ENCODE measurements at places on chromosomes 2 and 18. TPM values are rescaled to one million over a fixed set of nuclear protein-coding genes. Genes with fewer than 3 reads are reported as not detected.

Gene LRRTM1
- 0.27 TPM for polyA plus RNA-seq

Gene TRAK2
- polyA plus RNA-seq = 25.7 TPM

GRCh38 chr2:53970724-53971602 lies at the start of gene PSME4:
TSS of gene PSME4 (minus strand) at chr2:53970993. CDS start at chr2:53970784, 209 bp downstream.
- DNase-seq = peak; percentile 94
- no peaks in the 10 kb centered on the region for H3K36me3 ChIP-seq
- peak within 1 kb of the TSS; percentile 68 for H3K4me3 ChIP-seq

- H3K27me3 ChIP-seq = no peaks in the 10 kb centered on the region
- no peak for DNase-seq
- peaks cover 2% of the 10 kb centered on the region for H3K4me1 ChIP-seq
- no peak overlapping the region for H3K27ac ChIP-seq
- H3K36me3 ChIP-seq = no peaks in the 10 kb centered on the region
- no peak overlapping the region for H3K4me3 ChIP-seq
Measured at GRCh38 chr2:70103531-70104061, 16.3 kb downstream of the PCBP1 start.

- H3K4me1 ChIP-seq = no peaks in the 10 kb centered on the region
- no peaks in the 10 kb centered on the region for H3K27me3 ChIP-seq
- no peak overlapping the region for H3K4me3 ChIP-seq
Measured at GRCh38 chr2:123578016-123578415, 447.1 kb upstream of the CNTNAP5 start.

DNA sequence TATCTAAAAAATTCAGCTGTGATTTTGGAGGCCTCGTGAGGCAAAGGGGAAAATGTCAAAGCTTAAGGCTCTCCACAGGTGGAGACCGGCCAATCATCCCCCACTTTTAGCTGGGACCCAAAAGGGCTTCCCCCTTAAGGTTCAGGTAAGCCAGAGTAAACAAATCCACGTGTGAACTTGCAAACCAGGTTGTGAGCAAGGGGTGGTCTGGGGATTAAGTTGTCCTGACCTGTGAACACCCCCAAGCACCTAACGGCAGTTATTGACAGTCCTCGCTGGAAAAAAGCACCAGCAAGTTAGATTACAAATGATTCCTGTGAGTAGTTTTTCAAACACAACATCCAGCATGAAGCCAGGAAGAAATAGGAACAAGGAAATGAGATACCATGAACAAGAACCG lies 42.9 kb downstream of the MYO7B start:
- no peaks in the 10 kb centered on the region for H3K27me3 ChIP-seq
- H3K27ac ChIP-seq = no peak overlapping the region
- H3K4me3 ChIP-seq = no peak overlapping the region
- DNase-seq = no peak
- H3K36me3 ChIP-seq = no peaks in the 10 kb centered on the region
- H3K4me1 ChIP-seq = no peaks in the 10 kb centered on the region

- H3K27ac ChIP-seq = peak within 1 kb of the TSS; percentile 99
- H3K27me3 ChIP-seq = no peaks in the 10 kb centered on the region
- peak within 1 kb of the TSS; percentile 72 for H3K4me3 ChIP-seq
- DNase-seq = peak; percentile 96
Measured at GRCh38 chr2:96536445-96537065, at the start of gene ARID5A. TSS of gene ARID5A (plus strand) at chr2:96536752. CDS start at chr2:96536827, 75 bp downstream.

DNA sequence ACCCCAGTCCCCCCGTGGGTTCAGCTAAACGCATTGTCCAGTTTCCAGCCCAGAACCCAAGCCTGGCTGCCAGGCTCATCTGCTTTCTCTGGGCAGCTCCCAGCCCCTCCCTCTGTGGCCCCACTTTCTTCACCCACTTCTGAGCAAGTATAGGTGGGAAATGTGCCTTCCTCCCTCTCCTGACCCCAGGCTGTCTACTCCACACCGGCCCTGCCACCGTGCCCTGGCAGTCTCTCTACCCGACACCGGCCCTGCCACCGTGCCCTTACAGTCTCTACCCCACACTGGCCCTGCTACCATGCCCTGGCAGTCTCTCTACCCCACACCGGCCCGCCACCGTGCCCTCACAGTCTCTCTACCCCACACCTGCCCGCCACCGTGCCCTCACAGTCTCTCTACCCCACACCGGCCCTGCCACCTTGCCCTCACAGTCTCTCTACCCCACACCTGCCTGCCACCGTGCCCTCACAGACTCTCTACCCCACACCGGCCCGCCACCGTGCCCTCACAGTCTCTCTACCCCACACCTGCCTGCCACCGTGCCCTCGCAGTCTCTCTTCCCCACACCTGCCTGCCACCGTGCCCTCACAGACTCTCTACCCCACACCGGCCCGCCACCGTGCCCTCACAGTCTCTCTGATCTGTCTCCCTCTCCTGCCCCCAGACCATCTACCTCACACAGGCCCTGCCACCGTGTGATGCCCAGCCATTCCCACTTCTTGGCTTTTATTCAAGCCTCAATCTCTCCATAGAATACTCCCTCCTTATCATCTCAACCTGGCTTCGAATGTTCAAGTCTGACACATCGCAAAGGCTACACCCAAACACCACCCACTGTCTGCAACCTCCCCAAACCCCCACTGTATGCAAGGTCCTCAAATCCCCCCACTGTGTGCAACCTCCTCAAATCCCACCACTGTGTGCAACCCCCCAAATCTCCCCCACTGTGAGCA lies 108.9 kb downstream of the TPO start:
- H3K4me1 ChIP-seq = no peaks in the 10 kb centered on the region
- DNase-seq = no peak
- no peaks in the 10 kb centered on the region for H3K36me3 ChIP-seq
- no peak overlapping the region for H3K27ac ChIP-seq
- no peaks in the 10 kb centered on the region for H3K27me3 ChIP-seq

Measured in ovary (tissue), 10 donors.